ENCODE measurements at places on chromosomes 4 and X.
A peak's percentile ranks its signal among the peaks of the same experiment; 100 is the strongest.

- no peak for DNase-seq
Observed at GRCh38 chr4:140690093-140690492, 66.1 kb downstream of the TBC1D9 start.

- no peak for DNase-seq
Observed at GRCh38 chr4:131595140-131595539, 1554.0 kb upstream of the PCDH10 start.

- DNase-seq: no peak
Observed at GRCh38 chrX:67734111-67734753, 190.4 kb downstream of the AR start.

DNA sequence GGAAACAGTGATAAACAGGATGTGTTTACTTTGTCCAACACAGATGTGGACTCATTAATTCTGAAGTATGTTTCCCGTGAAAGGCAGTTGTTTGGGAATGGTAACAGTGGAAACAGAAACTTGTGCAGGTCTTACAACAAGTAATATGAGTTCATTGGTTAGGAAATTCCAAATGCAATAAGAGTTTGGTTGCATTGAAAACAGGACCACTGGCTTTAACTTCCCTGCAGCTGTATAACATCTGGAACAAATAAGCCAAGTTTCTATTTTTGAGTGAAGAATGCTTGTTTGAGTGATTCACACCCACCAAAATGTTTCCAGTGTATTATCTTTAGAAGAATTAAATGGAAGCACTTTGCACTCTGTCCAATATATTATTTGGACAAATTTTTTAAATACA, 82.4 kb upstream of the BMP3 start:
- no peak for DNase-seq

DNA sequence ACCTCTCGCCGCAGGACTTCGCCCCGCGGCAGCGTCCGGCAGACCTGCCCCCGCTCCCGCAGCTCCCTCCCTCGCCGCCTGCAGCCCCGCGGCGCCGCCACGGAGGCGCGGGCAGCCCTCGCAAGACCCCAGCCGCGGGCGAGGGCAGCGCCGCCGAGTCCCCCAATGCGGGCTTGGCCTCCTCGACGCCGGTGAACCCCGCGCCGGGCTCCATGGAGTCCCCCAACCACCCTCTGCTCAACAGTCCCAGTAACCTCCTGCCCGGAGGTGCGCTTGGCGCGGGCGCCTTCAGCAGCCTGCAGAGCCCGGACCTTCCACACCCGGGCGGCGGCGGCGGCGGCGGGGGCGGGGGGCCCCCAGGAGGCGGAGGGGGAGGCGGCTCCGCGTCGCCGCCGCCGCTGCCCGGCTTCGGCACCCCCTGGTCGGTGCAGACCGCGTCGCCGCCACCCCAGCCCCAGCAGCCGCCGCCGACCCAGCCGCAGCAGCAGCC, 1.2 kb downstream of the CPEB2 start:
- DNase-seq: no peak

- no peak for DNase-seq
Observed at GRCh38 chr4:114547340-114548134, 51.1 kb upstream of the UGT8 start.

DNA sequence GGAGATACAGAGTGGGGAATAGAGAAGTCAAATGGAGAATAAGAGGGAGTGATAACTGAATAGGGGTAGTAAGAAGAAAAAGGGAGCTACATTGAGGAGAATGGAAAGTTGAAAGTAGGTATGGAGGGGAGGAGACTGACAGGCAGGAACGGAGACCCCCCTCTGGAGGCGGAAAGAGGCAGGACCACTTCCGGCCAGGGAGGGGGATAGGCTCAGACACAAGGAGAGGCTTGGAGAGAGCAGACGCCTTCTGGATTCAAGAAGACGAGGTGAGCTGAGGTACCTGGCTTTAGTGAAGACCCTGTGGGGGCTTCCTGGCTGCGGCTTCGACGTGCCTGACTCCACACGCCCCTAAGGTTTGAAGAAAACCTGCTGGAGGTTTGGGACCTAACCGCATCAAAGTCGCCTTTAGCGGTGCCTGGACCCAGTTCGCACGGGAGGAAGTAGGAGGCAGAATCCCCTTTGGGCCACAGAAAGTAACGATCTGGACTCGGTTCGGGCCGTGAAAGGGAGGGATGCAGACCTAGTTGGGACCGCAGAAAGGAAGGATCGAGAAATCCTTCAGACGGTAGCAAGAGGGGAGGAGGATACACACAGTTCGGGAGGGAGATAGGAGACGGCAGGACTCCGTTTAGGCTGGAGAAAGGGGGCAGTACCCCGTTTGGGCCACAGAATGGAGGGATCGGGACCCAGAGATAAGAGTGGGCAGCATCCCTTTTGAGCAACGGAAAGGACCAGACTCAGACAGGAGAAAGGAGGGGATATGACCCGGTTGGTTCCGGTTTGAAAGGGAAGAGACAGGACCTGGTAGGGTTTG, at the start of gene TRO:
TRO (plus strand) TSS at position 215 of the 817 bp plus-strand sequence. CDS start 1,423 bp downstream, outside the sequence.
- DNase-seq: peak; percentile 47

- peak; percentile 23 for DNase-seq
Observed at GRCh38 chrX:74382613-74383012, 38.7 kb upstream of the SLC16A2 start.

GRCh38 chr4:3715855-3716630, 50.1 kb upstream of the ADRA2C start:
- no peak for DNase-seq

GRCh38 chrX:18034945-18035344, 173.8 kb upstream of the RAI2 start:
- DNase-seq: no peak

GRCh38 chr4:188876881-188877280, 737.6 kb downstream of the TRIML1 start:
- DNase-seq: no peak

- DNase-seq: no peak
Observed at GRCh38 chr4:7092026-7092425, 24.2 kb upstream of the GRPEL1 start.

DNA sequence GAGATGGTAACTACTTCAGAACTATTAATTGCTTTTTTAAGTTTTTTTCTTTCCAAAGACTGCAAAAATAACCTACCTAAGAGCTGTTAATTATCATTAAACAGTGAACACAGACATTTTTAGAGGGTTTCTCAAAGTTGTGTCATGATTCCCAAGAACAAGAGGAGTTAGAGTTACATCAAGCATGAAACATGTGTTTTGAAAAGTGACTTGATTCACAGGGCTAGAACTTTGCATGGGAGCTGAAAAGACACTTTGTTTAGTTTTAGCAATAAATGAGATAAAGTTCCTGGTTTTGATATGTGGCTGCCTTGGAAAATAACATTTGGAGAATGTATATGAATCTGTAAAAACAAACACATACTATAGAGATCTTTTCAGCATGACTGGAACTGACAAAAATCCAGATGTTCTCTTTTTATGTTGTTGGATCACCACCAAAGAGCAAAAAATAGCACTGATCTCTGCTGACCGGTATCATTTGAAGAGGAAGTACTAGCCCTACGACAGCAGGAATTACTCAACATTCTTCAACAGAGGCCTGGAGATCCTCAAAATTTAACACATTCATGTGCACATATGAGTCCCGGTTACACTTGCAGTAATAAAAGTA, 173.0 kb upstream of the PCDH18 start:
- DNase-seq: no peak

- no peak for DNase-seq
Observed at GRCh38 chrX:25427873-25428555, 412.2 kb upstream of the ARX start.

DNA sequence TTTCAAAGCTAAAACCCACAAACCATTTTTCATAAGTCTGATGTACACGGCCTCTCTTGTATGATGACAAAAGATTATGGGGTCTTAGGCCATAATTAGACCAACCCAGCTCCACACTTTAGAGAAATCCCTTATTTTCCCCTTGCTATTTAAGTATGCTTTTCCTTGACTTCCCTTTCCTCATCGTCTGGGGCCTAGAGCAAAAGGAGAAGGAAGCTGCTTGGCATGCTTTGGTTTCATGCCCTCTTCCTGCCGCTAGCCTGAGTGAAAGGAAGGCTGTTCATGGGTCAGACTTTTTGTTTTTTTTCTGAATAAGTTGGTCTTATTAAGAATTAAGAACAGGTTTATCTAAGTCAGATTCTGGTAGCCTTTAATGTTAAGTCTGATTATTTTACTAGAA, 10.6 kb upstream of the RASGEF1B start:
- DNase-seq: no peak

DNA sequence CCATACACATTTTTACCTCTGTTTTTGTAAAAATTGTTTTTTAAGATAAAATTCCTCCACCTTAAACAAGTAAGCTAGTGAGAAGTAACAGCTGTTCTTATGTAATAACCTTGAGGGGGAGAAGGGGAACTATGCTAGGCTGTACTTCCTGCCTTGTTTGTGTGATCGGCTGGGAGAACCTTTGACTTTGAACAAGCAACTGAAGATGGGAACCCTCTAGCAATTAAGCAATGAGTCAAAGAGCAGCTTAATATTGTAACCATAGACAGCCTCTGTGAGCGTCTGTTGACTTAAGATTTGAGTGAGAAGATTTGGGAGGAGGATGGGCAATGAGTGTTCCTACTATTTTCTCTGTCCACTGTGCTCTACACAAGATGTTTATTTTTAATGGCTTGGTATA, 135.1 kb downstream of the SCLT1 start:
- DNase-seq: no peak

- peak; percentile 87 for DNase-seq
Observed at GRCh38 chr4:115110191-115111181, 2.9 kb downstream of the NDST4 start.

DNA sequence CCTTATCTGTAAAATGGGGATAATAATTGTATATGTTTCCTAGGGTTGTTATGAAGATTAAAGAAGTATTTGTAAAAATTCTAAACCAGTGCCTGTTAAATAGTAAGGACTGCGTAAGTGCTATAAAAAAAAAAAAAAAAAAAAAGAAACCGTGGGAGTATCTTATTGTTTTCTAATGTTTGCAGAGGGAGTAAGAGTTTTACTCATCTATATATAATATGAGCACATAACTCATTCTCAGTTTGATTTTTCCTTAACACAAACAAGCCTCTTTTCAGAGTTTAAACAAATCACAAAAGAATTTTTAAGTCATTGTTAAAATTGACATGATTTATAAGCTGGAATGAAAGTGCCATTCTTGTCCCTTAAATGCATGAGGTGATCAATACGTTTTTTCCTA, 104.9 kb downstream of the AMELX start:
- no peak for DNase-seq

GRCh38 chrX:123013141-123013540, 170.9 kb upstream of the GRIA3 start:
- DNase-seq: no peak

DNA sequence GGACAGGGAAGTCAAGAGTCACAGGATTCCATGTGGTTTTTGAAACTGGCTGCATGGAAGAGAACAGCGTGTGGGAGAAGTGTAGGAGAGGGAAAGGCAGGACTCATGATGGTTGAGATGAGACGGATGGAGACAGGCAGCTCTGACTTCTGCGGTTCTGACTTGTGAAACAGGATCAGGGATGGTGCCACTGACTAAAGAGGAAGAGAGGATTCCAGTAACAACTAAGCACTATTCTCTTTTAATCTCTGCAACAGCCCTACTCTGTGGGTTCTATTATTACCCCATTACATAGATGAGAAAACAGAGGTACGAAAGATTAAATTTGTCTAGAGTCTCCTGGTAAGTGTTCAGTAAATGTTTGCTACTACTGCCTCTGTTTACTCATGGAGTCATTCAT, 156.3 kb downstream of the CBR4 start:
- no peak for DNase-seq

DNA sequence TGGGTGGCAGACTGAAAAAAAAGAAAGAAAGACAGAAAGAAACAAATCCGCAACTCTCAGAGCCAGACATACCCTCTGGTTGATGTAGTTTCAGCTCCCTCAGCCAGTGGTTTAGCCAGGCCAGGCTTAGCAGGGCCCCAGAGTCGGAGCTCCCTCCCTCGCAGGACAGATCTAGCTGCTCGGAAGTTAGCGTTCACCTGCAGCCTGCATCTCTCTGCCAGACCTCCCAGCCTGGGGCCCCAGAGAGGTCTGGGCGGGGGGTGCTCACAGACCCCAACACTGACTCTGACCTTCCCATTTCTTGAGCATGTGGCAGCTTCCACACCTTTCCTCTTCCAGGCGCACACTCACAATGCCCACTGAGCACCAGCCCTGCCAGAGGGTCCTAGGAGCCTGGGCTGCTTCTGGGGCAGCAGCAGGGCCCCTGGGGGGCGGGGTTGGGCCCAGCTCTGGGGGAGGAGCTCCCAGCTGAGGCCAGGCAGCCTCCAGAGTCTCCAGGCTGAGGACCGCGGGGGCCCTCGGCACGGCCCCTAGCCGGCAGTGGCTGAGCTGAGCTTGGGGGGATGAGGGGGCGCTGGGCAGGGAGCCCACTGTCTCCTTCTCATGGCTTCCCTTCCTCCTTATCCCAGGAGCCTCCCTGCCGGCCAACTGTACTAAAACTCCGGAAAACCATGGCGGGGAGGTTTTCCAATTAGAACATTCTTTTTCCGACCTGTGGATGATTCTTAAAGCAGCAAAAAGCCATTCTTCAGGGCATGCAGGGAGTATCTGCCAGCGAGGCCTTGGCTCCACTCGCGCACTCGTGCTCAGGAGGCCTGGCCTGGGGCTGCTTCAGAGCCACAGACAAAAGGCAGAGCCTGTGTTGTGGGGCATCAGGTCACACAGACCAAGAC, 4.6 kb upstream of the ZNF185 start:
- DNase-seq: no peak

- no peak for DNase-seq
Observed at GRCh38 chr4:118954246-118954645, 65.6 kb downstream of the SYNPO2 start.

GRCh38 chr4:2608291-2608690, 71.8 kb downstream of the FAM193A start:
- DNase-seq: no peak

DNA sequence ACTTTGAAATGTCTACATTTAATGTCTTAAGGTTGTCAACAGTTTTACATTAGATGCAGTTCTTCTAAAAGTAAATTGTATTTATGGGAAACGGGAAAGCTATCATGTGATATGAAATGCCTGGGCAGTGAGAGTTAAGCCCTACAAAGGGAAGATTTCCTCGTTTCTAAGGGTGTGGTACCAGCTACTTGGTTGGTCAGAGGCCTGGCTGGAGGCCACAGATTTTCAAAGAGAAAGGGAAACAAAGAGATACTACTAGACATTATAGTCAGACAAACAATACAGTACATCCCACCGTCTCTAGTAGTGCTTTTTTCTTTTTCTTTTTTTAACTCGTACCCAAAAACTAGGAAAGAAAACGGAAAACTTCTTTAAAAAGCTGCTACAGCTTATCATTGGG, 467.8 kb downstream of the PCDH7 start:
- no peak for DNase-seq

All from NCI-H1105 treated with DMSO at 0.1 percent for 48 hours (cell line).